ENCODE measurements at places on chromosomes 6 and 20.
A peak's percentile ranks its signal among the peaks of the same experiment; 100 is the strongest.

DNA sequence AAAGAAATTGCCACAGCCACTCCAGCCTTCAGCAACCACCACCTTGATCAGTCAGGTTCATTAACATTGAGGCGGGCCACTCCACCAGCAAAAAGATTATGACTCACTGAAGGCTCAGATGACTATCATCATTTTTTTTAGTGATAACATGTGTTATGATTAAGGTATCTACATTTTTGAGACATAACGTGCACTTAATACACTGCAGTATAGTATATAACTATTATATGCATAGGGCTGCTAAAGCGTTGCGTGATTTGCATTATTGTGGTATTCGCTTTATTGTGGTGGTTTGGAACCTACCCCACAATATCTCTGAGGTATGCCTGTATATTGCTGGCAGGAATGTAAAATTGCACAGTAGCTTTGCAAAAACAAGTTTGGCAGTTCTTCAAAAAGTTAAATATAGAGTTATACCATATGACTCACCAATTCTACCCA, 6.8 kb upstream of the RIPK1 start:
- no peak for DNase-seq

- no peak for DNase-seq
These were observed 127.9 kb downstream of the PXDC1 start for GRCh38 chr6:3623451-3624249.

DNA sequence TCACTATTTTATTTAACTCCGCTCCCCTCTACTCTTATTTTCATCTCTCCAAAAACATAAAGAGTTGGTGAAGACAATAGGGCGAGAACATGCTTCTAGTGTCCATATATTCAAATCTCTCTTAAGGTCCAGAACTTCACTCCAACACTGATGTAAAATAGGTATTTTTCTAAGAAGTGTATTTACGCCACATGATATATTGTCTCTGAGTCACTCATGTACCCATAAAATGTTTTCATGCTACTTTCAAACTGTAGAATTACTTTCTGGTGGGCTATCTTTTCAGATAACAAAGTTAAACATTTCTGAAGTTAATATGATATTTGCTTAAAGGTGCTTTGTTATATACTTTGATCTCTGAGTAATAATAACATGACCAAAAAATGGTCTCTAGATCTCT, 124.1 kb upstream of the IFNGR1 start:
- DNase-seq: no peak

DNA sequence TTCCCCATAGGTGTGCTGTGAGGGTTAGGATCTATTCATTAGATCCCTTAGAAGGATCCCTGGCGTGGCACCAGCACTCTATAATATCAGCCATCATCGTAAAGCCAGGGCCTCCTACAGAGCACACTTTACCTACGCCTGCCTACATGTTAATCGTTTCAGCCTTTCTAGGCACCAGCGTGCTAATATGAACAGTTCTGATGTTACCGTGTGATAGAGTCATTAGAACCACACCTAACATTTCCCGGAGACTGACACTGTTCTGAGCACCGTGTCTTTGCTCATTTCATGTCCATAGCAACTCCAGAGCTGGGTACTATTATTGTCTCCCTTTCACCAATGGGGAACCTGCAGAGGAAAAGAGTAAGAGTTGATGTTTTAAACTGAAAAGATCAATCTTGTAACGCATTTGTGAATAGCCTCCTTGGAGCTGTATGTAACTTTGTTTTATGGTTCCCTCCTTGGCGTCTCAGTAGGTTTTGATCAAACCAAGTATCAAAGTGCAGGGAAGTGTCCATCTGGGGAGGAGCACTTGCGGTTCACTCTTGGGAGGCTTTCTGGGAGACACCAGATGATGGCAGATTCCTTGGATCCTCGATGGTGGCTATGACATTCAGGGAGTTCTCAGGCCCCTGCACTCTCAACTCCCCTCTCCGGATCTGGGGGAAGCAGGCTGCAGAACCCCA, 73.8 kb upstream of the KCNG1 start:
- peak; percentile 23 for DNase-seq

DNA sequence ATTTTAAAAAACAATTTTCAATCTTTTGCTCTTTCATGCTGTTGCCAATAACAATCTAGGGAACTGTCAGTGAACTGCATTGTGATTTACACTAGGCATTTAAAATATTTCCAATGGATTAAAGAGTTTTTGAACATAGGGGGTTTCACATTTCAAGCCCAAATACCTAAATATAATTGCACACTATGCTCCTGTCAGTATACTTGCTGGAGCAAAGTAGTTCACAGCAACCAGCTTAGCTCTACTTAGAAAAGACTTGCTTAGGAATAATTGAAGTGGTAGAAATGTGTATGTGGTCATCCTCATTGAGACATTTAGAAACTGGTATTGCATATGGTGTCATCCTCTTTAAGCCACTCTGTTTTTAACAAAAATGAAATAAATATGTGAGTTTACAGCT, 41.7 kb upstream of the REV3L start:
- DNase-seq: no peak
